NCI-H1436 (cell line): ENCODE measurements at places on chromosomes 1 and 21.

DNA sequence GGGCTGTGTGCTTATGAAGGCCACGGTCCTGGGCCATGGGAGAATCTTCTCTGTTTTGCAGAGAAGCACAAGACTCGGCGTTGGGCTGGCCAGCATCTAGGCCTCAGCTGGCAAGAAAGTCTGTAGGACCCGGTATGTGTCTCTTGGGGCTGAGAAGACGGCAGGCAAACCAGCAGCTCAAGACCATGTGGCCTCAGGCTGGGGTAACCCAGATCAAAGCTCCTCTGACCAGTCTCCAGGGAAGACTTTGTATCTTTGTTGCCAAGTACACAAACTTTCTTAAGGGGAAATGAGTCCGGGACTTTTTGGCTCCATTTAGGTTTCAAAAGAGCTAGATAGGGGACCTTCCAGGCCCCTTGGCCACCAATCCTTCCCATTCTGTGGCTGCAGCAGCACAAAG lies 60.1 kb downstream of the PTP4A2 start:
- no peak for DNase-seq

GRCh38 chr1:228975238-228975907 lies 240.1 kb downstream of the RHOU start:
- no peak for DNase-seq

DNA sequence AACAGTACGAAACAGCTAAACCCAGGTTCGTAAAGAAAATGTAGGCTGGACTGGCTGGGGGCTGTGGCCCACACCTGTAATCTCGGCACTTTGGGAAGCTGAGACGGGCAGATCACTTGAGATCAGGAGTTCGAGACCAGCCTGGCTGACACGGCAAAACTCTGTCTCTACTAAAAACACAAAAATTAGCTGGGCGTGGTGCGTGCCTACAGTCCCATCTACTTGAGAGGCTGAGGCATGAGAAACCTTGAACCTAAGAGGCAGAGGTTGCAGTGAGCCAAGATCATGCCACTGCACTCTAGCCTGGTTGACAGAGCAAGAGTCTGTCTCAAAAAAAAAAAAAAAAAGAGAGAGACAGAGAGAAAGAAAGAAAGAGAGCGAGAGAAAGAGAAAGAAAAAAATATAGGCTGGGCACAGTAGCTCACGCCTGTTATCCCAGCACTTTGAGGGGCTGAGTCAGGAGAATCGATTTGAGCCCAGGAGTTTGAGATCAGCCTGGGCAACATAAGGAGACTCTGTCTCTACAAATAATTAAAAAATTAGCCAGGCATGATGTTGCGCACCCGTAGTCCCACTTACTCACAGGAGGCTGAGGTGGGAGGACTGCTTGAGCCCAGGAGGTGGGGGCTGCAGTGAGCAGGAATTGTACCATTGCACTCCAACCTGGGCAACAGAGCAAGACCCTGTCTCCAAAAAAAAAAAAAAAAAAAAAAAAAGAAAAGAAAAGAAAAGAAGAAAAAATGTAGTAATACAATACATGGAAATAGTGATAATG lies 35.7 kb downstream of the CAPZB start:
- DNase-seq, result no peak

DNA sequence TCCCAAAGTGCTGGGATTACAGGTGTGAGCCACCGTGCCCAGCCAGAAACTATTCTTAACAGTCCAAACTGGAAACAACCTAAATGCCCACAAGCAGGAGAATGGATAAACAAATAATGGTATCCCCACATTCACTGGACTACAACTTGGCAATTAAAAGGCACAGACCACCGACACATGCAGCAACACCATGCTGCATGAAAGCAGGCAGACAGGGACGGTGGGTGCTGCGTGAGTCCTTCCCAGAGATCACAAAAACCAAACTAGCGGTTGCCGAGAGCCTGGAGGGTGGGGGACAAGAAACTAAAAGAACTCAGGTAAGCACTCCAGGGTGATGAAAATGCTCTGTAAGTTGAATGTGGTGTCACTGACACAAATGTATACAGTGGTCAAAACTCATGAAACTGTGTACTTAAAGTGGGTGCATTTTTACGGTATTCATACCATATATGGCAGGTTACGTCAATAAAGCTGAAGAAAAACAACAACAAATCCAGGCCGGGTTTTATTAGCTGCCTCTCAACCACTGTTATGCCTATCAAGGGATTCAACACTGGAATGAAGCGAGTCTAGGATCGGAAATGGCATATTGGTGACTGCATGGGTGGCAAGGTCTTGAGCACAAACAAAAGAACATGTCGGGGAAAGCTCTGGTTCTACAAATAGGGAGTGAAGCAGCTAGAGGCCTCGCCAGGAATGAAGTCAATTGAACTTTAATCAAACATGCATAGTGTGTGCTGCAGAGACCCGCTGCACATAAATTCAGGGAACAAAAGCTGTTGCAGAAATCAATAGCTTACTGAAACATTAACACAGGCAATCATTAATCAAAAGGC lies 52.4 kb downstream of the SLC45A1 start:
- DNase-seq, result peak; percentile 47

DNA sequence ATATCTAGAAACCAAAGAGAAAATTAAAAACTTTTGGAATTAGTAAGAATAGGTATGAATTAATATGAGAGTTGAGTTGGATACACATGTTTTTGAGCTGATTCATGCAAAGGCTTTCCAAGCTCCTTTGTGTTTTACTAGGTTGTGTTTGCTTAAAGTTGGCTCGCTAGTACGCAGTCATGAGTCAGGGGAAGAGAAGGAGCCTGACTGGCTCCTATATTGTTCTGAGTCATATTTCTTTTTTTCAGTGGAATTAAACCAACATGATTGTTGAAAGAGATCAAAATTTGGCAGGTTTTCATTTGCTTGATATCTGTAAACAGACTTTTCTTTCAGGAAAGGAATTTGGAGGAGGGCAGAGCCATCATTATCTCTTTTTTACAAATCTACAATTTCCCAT lies 66.7 kb downstream of the MAGI3 start:
- no peak for DNase-seq

GRCh38 chr1:44497422-44498170 lies 92.5 kb downstream of the RNF220 start:
- DNase-seq, result no peak

- DNase-seq, result no peak
Observed at GRCh38 chr1:231057410-231057809, 17.4 kb upstream of the FAM89A start.

- no peak for DNase-seq
Observed at GRCh38 chr1:161949548-161949947, 74.1 kb downstream of the OLFML2B start.

- no peak for DNase-seq
Observed at GRCh38 chr1:186681121-186681520, 898 bp upstream of the PTGS2 start.

DNA sequence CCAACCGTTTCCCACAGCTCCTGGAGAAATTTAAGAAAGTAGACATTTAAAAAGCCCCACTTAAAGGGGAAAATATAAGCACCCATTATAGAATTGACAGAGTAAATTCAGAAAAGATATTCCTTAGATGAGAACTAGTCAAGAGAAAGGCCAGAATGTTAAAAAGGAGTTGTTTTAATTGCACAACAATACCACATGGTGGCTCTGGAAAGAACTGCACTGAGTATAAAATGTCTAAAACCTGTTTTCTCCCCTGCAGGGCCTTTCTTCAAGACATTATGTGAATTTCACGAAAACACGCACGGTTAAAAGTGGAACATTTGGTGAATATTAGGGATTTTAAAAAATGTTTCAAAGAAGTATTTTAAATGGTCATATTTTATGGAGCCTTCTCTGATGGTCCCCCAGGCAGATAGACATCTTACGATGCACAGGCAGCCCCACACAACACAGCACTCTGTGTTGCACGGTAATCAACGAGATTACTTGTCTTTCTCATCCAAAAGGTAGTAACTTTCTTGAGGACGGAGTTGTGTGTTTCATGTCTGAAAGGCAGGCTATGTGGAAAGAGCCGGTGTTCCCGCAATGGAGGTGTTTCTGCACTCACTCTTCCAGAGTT lies 101.9 kb downstream of the PRRX1 start:
- DNase-seq, result no peak

DNA sequence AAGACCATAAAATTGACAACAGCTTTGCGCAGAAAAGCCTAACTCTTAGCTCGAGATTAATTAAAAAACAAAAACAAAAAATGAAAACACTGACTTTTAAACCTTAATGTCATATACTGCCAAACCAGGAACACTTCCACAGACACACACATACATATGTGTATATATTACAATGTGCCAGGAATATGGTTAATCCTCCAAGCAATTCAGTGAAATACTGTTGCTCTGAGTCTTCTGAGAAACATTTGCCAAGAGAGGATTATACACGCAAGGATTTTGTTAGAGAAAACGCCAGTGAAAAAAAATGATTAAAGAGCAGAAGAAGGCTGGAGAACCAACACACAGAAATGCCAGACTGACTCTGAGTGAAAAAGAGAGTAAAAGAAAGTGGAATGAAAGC lies 116.7 kb upstream of the CHRM3 start:
- no peak for DNase-seq

DNA sequence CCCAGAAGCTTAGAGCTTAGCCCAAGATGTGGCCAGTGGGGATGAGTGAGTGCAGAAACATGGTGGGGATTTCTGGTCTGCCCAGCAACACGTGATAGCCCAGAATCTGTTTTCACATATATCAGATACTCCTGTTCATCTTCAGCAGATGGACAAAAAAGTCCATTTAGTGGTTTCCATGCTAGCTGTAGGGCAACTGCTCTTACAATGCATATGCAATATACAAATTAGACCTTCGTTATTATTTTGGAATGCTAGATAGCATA lies 96.9 kb upstream of the SGIP1 start:
- no peak for DNase-seq

GRCh38 chr1:27364696-27365371 lies 1.9 kb downstream of the MAP3K6 start:
- DNase-seq, result no peak

DNA sequence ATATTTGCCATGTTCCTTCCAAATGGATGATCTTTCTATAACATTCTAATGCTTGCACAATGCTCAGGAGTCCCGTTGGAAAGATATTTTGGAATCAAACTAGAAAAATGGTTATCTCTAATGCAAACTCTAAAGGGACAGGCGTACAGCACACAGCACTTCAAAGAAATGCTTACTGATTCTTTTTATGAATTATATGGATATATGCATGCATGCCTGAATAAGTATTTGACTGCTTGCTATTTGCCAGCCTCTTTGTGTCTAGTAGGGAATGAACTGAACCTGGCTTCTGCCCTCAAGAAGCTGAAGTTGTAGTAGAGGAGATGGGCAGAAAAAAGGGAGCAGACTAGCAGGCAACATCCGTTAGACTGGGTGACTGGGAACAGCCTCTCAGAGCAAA lies 48.1 kb downstream of the PCSK9 start:
- no peak for DNase-seq

- DNase-seq, result no peak
Observed at GRCh38 chr21:26826801-26827200, 18.4 kb downstream of the ADAMTS1 start.

GRCh38 chr1:206738370-206739366 lies 31.9 kb upstream of the IL19 start:
- no peak for DNase-seq

- no peak for DNase-seq
Observed at GRCh38 chr1:50352428-50352827, 70.8 kb downstream of the DMRTA2 start.

DNA sequence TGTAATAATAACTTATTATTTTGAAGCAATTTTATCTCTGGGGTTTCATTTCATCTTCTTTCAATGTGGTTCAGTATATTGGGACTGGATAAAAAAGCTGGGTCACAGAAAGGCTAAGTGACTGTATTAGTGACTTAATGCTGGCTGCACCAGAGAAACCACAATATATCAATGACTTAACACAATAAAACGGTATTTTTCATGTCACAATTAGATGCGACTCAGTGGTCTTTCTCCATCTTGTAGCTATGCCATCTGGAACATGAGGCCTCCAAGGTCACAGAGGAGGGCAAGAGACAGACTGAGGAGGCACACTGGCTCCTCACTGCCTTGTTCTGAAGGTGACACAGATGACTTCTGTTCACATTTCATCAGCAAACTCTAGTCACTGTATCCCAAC lies 26.0 kb upstream of the KCNA3 start:
- DNase-seq, result no peak

GRCh38 chr1:207031632-207032264 lies 808 bp downstream of the C1orf116 start:
- no peak for DNase-seq

DNA sequence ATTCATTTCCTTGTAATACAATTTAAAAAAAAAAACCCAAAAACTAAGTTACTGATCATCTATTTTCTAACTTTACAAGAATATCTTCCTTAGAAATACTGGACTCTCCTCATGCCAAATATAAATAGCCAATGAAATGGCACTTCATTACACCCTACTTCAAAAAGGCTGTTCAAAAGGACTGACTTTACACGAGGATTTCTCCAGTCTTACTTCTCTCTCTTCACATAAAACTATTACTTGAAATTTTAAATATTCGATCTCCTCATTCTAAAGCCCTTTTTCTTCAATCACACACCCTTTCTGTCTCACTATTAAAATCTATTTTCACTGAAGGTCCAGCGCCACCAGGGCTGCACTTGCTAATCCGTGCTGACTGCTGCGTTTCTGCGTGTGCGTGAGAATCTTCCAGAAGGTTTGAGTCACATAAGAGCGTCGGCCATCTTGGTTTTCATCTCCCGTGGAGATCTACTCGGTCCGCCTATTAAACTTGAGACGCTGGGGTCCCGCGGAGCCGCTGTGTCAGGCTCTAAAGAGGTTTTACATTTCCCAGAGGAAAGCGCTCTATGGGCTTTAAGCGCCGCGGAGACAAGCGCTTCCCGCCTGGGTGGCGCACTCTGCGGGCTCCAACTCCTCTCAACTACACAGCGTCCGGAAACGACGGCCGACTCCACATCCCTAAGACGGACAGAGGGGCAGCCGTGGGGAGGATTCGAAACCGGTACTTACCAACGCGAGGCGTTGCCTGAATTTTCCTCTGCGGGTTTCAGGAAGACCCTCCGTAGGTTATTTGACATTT lies 631 bp downstream of the LRIF1 start:
- peak; percentile 55 for DNase-seq

DNA sequence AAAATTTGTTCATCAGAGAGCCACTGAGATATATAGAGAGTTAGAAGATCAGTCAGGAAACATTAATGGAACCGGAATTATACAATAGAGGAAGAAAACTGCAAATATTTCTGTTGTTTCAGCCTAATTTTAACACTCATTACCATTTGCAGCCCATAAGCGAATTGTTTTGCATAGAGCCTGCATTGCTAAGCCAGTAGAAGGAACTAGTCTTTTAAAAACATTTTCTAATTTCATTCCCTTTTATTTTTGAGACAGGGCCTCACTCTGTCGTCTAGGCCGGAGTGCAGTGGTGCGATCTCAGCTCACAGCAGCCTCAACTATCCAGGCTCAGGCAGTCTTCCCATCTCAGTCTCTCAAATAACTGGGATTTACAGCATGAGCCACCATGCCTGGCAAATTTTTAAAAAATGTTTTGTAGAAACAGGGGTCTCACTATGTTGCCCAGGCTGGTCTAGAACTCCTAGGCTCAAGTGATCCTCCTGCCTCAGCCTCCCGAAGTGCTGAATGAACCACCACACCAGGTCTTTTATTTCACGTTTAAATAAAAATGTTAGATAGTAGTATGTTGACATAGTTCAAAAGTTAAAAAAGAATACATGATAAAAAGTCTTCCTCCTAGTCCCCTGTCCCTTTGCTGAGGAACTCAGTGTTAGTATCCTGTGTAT lies 25.3 kb downstream of the MPZL1 start:
- DNase-seq, result no peak
